ENCODE measurements at places on chromosomes 16 and 17.

DNA sequence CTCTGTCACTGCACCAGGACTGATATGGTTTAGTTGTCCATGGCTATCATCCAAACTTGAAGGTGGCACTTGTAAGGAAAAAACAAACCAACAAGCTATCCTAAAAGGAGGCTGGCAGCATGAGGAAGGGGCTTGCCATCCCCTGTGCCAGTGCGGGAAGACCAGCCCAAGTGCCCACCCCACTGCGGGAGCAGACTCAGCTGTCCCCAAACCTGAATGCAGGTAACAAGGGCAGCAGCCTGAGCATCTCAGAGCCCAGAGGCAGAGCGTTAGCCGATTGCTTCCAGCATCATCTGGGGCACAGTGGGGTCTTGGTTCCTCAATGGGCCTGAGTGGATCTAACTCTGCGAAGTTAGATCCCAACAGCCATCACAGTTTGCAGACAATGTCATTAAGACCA is 29.2 kb upstream of the C16orf78 start:
- DNase-seq, result no peak

DNA sequence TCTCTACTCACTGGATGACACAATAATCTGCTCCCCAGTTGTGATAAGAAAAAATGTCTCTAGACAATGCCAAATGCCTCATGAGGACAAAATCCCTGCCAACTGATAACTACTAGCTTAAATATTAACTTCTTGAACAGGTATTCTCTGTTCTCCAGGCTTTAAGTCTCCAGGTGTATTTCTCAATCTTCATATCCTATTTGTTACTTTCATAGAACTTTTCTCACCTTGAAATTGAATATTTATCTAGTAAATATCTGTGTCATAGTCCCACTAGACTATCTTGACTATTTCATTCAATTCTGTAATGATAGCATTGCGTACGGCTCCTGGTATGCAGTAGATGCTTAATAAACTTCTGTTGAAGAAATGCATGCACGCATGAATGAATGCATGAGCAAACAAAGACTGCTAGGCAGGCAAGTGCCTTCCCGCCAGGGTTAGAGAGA is 15.9 kb downstream of the HSD17B2 start:
- DNase-seq, result no peak

- no peak for DNase-seq
Observed at GRCh38 chr16:78645657-78646056, 546.2 kb downstream of the WWOX start.

GRCh38 chr17:78539781-78540180 is 37.4 kb downstream of the DNAH17 start:
- DNase-seq, result no peak

DNA sequence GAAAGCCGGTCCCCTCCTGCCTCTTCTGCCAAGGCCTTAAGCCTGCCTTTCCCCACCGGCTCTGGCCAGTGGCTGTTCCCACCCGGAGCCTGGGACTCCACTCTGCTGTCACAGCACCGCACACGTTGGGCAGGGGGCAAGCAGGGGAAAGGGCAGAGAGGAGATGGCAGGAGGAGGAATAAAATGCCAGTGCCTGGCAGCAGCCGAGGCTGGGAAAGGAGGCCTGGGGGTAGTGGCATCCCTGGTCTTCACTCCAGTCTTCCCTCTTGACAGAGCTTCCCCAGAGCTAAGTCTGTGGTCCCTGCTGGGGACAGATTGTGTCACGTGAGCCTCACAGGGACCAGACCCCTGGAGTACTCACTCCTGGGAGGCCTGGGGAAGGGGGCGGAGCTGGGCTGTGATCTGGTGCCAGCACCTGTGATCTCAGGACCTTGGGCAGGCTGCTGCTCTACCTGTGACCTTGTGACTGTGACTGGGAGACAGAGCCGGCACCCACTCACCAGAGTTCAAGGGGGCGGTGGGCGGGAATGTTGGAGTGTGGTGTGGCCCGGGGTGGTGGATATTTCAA is 97.2 kb upstream of the GSE1 start:
- no peak for DNase-seq

DNA sequence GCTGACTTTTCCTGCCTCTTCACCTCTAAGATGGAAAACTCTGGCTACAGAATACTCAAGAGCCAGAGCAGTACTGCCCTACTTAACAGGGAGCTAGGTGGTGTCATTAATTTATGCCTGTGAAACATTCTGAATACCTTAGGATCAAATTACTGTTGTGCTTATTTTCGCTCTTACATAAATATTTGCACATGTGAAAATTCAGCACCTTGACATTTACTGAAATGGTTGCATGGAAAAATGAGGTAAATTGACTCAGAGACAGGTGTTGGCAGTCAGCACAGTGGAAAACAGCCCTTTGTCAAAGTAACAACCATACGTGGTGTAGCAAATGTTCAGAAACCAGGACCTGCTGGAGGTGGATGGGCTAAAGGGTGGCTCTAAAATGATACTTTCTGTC is 193.6 kb downstream of the CDH8 start:
- no peak for DNase-seq

GRCh38 chr16:9791556-9791955 is 390.7 kb downstream of the GRIN2A start:
- DNase-seq, result peak; percentile 63

DNA sequence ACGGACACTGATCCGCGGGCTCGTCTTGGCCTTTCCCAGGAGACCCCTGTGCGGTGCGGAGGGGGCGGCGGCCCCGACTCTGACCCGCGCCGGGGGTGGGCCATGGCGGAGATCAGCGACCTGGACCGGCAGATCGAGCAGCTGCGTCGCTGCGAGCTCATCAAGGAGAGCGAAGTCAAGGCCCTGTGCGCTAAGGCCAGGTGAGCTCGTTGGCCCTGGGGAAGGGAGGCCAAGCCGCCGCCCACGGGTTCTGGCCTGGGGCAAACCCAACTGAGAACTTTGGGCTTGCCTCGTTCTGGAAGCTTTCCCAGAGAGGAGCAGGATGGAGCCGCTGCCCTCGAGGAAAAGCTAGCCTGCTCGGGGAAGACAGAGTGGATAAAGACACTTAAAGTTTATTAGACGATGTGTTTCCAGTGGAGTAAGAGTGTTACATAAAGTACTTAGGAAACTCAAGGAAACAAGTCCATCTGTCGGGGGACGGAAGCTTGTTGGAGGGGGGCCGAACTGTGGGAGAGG is 540 bp downstream of the PPP4C start:
- no peak for DNase-seq

GRCh38 chr16:49462362-49462988 is 88.9 kb downstream of the C16orf78 start:
- no peak for DNase-seq

DNA sequence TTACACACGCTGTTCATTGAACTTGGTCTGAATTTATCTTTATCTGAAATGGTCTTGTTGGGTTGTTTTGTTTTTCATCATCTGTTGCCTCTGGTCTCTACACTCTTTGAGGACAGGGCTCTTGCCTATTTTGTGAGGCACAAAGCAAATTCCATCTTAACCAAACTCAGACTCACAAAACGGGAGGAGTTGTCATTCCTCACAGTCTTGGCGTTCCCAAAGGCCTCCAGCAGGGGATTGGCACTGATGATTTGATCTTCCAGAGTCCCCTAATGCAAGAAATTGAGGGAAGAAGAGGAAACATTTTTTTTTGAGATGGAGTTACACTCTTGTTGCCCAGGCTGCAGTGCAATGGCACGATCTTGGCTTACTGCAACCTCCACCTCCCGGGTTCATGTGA is 8.7 kb downstream of the MYH3 start:
- DNase-seq, result no peak

GRCh38 chr16:1597154-1597553 is 14.7 kb downstream of the IFT140 start:
- no peak for DNase-seq

GRCh38 chr16:24131294-24131693 is 124.8 kb upstream of the CACNG3 start:
- DNase-seq, result no peak

DNA sequence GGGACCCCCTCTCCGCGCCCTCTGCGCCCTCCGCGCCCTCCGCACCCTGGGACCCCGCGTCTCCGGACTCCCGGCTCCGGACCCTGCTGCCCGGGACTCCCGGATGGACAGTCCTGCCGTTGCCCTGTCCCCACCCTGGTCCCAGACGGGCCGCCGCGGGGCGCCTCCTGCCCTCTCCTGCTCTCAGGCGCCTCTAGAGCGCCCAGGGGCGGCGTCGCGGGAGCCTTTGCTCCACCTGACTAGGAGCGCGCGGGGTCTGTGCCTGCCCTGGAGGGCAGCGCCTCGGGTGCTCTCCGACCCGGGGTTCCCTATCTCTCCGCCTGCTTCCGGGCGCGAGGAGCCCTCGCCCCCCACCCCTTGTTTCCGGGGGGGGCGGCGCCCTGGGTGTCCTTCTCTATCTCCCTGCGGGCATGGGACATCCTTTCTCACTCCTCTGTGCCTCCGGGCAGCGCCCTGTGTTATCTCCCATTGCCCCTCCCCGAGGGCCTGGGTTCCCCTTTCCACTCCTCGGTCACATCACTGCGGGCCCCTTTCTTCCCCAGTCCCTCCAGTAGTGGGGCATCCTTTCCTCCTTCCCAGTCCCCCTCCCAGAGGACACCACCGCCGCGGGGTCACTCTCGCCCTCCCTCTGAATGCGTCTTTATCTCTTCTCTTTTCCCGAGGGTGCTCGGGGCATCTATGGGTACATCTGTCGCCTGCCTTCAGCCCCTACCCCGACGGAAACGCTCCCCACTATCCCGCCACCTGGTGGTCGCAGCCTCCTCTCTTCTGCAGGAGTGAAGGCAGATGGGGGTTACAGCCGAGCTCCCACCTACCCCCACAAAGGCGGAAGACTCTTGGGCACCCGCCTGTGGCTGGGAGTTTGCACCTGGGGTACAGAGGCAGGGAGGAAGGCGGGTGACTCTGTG is 875 bp downstream of the PRKCB start:
- no peak for DNase-seq

DNA sequence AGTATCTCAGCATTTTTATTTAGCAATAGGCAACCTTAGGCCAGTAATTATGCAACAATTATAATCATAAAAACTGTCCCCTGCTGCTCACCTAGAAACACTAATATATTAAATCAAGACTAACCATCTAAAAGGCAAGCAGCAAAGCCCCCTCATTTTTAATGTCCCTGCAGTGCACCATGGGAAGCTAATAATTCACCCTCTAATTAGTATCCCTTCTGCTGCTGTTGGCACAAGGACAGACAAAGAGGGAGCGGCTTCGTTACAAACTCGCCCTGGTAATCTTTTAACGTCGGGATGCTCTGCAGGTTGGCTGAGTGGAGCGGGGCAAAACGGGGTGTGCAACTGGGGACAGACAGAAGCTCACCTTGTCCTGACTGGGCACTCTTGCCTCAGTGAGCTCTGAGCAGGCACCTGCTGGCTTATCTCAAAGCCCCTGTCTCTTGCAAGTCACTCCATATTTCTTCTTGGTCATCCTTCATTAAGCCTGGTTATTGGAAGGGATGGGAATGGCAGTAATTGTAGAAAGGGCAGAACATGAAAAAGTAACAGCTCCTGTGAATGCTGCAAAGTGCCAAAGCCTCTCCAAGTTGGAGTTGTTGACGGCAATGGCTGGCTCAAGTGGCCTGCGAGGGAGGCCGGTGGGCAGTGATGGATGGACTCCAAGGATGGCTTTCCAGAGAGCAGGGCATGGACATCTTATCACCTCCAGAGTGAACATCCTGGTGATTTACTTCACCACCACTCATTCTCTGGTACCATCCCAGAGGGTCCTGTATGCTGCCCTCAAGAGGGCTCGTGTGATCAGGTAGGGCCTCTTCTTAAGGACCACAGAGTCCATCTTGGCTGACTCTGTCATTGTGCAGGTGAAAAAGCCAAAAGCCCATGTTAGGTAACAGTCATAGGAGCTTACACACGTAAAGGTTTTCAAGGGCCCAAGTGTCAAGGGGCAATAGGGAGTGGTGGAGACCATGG is 219.6 kb upstream of the N4BP1 start:
- peak; percentile 65 for DNase-seq

DNA sequence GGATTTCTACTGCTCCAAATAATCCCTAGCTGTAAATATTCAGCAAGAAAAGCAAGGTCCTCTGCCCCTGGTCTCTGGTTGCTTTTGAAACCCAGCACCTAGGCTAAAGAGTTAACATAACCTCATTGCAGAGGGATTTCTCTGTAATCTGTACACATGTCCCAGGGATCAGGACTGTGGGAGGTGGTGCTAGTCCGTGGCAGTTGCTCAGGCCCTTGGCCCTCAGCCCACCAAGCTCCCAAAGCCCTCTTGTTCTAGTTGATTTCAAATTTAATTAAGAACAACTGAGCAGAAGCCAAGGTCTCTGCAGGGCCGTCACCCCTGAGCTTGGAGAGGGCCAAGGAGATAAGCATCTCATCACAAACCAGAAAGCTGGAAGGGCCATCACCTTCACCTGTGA is 181.1 kb downstream of the SOX9 start:
- peak; percentile 32 for DNase-seq

- DNase-seq, result peak; percentile 52
Observed at GRCh38 chr16:84922351-84923120, 88.8 kb downstream of the ZDHHC7 start.

DNA sequence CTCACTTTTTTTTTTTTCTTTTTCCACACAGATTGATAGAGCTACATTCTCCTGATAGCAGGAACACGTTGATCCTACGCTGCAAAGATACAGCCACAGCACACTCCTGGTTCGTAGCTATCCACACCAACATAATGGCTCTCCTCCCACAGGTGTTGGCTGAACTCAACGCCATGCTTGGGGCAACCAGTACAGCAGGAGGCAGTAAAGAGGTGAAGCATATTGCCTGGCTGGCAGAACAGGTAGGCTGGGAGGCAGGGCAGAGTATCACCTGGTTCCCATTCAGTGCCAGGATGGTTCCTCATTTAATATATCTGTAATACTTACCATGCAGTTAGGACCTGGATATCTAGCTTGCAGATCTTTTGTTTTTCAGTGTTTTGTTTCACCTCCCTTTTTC is 51.1 kb upstream of the VPS4A start:
- no peak for DNase-seq

DNA sequence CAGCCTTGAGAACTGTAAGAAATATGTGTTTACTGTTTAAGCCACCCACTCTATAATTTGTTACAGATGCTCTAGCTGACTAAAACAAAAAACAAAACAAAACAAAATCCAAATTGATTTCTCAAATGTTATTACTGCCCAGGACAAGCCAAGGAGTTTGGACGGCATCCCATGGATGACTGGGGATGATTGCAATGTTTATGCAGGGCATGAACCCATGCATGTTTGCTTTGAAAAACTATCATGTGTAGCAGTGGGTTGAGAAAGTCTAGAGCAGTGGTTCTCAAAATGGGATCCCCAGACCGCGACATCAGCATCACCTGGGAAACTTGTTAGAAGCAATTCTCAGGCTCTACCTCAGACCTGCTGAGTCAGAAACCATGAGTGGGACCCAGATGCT is 223.2 kb upstream of the PSMD7 start:
- DNase-seq, result no peak

Measured in G401 (cell line).